Cortex of kidney (tissue), 1 donor: ENCODE measurements at places on chromosomes 3 and 15.

- no peak for DNase-seq
These were observed 143.7 kb upstream of the ZNF385D start for GRCh38 chr3:21894459-21895340.

GRCh38 chr3:133453383-133453782, 53.5 kb downstream of the BFSP2 start:
- no peak for DNase-seq

GRCh38 chr3:141302364-141303141, 65.8 kb upstream of the ZBTB38 start:
- DNase-seq = no peak

DNA sequence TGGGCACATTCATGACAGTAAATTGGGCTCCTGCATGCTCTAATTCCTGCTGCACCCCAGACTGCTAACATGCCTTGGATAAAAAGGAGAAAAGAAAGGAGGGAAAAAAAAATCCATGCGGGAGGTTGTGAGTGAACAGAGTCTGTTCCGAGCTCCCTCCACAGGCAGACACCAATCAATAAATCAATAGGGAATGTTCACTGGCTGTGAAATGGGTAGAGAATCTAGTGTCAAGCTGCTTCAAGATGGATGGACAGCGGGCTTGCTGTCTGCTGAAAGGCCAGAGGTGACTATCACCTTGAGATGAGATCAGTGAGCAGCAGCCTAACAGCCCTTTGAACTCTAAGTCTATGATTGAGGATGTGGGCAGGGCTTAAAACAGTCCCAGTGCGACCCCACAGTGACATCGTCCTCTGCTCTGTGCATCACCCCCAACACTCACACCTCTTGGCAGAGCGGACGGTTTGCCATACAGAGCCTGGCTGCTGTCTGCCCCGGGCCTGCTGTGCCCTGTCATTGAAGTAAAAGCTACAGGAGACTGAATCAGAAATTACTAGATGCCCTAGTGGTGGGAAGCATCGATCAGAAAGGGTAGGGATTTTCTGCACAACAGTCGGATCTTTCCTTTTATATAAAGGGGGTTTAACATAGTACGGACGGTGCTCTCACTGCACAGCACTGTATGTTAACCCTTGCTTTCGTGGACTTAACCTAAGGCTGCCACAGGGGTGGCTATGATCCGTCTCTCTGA, 247.9 kb upstream of the ONECUT1 start:
- DNase-seq = no peak

DNA sequence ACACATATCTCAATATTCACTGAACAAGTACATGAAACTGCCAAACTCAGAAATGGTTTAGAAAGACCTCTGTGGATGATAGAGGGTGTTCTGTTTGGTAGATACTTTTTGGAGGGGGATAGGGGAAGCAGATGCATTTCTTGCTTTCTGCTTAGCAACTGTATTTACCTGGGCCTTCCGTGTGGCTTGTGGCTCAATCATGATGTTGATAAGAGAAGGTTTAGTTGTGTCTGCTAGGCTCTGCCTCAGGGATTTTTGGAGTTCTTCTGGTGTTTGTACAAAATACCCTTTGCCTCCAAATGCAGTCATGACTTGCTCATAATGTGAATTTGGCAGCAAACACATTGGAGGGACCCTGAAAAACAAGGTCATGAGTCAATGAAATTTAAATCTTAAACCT, 38.2 kb downstream of the HACL1 start:
- DNase-seq = no peak

DNA sequence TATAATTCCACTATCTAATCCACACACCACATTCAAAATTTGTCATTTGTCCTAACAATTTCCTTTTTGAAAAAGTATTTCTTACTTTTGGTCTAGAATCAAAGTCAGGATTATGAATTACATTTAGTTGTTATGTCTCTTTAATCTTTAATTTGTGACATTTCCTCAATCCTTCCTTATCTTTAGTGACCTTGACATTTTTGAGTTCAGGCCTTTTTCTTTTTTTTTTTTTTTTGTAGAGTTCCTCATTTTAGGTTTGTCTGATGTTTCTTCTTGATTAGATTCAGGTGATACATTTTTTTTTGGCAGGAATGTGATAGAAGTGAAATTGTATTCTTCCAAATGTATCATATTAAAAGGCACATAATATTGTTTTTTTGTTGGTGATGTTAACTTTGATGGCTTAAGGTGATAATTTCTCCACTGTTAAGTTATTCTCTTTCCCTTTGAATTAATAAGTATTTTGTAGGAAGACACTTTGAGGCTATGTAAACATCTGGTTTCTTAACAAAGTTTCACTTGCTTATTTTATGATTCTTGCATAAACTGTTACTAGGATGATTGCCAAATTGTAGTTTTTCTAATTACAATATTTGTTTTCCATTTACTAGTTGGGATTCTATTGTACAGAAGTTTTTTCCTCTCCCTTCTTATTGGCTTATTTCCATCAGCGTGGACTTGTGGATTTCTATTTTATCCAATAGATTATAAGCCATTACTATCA, 16.3 kb downstream of the SLC35G2 start:
- no peak for DNase-seq

DNA sequence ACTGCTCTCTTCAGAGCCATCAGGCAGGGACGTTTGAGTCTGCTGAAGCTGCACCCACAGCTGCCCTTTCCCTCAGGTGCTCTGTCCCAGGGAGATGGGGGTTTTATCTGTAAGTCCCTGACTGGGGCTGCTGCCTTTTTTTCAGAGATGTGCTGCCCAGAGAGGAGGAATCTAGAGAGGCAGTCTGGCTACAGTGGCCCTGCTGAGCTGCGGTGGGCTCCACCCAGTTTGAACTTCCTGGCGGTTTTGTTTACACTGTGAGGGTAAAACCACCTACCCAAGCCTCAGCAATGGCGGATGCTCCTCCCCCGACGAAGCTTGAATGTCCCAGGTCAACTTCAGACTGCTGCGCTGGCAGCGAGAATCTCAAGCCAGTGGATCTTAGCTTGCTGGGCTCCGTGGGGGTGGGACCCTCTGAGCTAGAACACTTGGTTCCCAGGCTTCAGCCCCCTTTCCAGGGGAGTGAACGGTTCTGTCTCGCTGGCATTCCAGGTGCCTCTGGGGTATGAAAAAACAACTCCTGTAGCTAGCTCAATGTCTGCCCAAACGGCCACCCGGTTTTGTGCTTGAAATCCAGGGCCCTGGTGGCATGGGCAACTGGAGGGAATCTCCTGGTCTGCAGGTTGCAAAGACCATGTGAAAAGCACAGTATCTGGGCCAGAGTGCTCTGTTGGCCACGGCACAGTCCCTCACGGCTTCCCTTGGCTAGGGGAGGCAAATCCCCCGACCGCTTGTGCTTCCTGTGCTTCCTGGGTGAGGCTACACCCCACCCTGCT, 21.1 kb upstream of the ST6GAL1 start:
- DNase-seq = no peak

DNA sequence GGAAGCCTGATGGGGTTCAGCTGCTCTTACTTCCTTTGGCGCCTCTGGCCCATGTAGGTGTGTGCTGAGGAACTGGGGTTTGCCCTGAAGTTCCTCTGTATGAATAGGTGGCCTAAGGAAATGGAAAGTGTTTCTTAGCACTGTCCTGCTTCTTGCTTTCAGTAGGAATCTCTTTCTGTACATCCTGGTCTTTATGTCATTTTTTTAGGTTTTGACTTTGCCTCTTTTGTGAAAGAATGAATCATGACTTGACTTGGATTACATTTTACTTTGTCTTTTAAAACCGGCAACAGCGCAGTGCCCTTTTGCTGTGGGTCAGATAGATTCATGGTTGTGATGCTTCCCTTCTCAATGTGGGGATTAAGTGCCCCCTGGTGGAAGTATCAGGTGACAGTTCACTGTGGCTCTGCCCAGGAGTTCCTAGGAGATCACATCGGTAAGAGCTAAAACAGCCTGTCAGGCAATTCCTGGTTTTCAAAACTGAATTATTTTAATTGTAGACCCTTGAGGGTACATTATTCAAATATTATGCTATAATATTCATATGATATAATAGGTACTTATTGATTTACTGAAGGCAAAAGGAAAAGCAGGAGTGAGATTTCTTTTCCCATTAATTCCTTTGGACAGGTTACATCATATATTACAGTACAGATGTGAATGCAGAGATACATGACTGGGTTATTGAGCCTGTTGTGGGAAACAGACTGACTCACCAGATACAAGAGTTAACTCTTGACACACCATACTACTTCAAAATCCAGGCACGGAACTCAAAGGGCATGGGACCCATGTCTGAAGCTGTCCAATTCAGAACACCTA, 95.4 kb downstream of the HCN4 start:
- no peak for DNase-seq

DNA sequence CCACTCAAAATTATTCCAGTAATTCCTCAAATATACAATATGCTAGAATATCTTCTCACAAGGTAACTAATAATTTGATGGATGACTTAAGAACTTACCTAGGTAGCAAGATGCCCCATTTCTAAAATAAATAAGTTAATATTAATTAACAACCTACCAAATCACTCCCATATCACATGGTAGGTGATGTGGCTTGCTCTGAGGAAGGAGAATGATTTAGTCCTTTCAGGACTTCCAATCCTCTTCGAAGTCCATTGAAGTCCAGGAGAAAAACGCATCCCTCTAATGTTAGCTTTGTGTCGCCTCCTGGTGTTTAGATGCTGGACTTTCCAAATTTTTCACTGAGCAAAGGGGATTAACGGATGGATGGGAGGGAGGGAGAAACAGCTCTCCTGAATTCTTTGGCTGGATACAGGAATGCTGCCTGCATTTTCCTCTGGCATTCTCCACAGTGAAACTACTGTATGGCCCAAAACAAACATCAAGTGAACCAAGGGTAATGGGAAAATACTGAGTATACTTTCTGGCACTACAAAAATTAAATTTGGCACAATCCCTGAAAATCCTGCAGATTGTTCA, 58.6 kb downstream of the PRICKLE2 start:
- DNase-seq = no peak

DNA sequence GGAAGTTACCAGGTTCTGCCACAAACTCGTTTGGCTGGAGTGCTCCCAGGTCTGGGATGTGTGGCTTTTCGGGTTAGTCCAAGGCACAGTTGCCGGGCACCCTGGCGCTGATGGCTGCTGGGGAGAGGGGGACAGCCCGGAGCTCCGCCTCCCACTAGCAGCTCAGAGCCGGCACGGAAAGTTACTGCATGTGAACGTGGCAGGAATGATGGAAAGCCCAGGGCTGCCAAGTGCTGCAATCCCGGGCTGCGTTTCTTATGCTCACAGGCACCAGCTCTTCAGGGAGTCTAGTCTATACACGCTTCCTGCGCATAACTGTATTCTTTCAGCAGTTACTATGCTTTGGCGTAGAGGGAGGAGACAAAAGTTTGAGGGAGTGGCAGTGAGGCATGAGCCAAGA, 141.8 kb upstream of the ICE2 start:
- DNase-seq = no peak

GRCh38 chr15:101528108-101528916, 38.8 kb upstream of the PCSK6 start:
- DNase-seq = no peak

GRCh38 chr15:60128000-60128376, 123.9 kb downstream of the FOXB1 start:
- DNase-seq = no peak

DNA sequence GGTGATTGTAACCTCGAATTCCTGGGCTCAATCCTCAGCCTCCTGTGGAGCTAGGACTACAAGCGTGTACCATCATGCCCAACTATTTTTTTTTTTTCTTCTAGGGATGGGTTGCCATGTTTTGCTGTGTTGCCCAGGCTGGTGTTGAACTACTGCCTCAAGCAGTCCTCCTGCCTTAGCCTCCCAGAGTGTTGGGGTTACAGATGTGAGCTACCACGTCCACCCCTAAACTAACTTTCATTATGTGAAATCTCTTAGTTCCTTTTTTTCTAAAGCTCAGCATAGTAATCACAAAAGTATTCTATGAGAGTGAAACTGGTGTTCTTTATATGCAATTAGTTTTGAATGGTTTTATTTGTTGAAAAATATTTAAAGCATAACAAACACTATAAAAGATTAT, 92.1 kb downstream of the XRN1 start:
- DNase-seq = no peak

DNA sequence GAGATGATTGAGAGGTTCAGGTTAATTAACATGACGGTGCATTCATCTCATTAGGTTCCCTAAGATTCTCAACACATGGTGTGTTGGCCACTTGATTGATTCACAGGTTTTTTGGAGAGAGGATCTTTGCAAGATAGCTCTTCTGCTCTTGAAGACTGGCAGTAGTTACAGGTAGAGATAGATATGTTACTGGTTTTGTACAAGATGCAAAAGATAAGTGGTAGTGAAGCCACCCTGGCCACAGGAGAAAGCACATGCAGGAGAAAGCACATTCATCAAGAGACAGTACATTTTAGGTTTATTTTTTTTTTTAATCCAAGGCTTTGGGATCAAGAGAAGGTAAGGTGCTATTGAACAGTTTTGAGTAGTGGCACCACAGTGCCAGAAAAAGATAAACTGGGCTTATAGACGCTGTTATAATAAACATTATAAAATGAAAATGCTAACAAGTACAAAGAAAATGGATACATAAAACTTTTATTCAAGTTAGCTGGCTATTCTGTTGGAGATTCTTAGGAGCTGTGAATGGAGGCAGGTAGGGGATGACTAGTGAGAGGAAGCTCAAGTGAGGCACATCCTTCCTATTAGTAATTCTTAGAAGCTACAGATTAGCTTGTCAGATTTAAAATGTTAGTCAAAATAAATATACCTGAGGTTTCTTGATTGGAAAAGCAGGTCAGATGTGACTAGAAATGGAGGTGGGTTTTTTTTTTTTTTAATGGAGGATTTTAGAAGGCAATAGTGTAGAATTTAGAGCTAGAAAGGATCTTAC, 10.8 kb downstream of the SELENOT start:
- DNase-seq = no peak

DNA sequence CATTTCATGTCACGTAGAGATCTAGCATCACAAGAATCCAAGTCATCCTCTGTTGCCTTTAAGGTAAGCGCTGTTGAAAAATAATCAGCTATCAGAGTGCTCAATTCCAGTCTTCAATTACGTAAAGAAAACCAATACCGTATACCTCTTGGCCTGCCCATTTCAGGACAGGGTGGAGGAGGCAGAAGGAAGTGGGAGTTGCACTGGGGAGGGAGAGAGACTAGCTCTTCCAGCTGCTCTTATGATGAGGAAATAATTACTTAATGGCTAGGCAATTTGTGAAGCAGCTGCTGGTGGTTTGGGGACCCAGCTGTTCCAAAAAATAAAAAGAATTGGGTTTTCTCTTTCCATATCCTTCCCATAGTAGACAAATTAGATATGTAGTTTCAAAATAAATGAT, 365.8 kb upstream of the MCTP2 start:
- no peak for DNase-seq

DNA sequence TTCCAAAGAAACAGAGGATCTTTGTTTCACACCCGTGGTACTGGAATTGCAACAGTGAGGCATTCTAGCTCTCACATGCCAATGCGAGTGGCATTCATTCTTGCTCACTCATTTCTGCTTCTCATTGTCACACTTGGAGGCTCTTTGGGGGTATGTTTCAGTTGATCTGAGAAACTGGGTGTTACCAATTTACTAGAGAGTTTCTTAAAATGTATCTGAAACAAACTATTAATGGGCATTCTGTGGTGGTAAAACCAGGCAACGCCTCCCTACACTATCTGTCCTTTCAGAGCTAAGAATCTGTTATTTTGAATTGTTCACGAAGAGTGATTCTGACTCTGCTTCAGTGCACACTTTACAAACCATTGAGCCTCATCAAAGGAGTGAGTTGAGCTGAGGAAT, 140.6 kb upstream of the BHLHE40 start:
- no peak for DNase-seq

- no peak for DNase-seq
These were observed 35.1 kb downstream of the CMTM6 start for GRCh38 chr3:32467333-32468070.

GRCh38 chr15:84879088-84879780, 5.2 kb upstream of the SLC28A1 start:
- no peak for DNase-seq
